ENCODE measurements at places on chromosomes 7 and 10.

- DNase-seq = no peak
These were observed 613.5 kb downstream of the PTPRN2 start for GRCh38 chr7:157973971-157974677.

GRCh38 chr7:115679976-115680375 is 350.6 kb downstream of the TFEC start:
- peak; percentile 36 for DNase-seq

GRCh38 chr7:24233386-24233785 is 50.6 kb upstream of the NPY start:
- no peak for DNase-seq

DNA sequence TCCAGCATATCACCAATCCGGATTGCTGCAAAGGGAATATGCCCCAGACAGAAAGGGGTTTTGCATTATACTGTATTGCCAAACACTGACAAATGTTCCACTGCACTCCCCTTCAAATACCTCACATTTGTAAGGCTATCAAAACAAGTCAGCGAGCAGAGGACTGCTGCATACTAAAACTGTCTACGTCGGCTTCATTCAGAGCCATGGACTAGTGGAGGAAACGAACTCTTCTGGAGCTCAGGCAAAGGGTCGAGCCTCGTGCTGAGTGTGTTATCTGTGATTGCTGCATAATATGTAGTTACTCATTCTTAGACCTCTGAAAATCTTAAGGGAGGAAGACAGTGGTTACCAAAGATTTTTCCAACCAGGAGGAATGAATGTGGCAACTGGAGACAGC is 200.2 kb downstream of the DYNC1I1 start:
- DNase-seq = no peak

DNA sequence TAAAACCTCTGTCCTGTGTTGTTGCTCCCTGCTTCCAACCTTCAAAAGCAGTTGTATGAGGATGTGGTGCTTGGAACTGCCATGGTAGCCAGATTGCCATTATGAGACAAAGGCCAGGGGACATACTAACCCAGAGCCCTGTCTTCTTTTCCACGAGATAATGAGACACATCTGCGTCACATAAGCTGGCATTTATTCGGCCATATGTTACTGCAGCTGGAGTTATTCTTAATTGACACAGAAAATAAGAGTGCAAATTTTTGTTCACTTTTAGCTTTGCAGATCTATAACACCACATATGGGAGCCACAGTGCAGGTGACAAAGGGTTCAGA is 15.5 kb upstream of the PDLIM1 start:
- no peak for DNase-seq

DNA sequence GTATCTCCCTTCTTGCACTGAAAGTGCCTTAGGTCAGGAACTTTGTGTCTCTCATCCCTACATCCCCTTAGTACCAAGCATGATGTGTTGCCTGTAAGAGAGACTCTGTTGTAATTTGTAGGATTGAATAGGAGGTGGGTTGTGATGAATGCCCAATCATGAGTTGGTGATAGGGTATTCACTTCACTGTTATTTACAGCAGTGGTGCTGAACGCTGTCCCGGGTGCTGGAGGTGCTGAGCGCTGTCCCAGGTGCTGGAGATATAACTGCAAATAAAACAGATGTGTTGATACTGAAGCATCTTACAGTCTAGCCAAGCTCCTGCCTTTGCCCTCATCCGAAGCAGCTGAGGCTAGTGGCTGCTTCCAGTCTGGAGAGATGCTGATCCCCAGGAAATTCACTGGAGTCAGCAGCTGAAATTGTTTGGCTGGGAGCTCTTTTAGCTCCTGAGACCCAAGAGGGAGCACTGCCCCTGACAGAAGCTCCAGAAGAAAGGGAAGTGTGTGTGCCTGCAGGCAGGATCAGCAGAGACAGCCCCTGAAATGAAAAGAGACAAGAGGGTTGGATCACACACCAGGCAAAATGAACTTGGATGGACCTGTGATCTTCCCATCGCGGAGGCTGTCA is 183.4 kb downstream of the SORCS3 start:
- no peak for DNase-seq

GRCh38 chr7:28961972-28962371 is 3.8 kb upstream of the TRIL start:
- DNase-seq = no peak

DNA sequence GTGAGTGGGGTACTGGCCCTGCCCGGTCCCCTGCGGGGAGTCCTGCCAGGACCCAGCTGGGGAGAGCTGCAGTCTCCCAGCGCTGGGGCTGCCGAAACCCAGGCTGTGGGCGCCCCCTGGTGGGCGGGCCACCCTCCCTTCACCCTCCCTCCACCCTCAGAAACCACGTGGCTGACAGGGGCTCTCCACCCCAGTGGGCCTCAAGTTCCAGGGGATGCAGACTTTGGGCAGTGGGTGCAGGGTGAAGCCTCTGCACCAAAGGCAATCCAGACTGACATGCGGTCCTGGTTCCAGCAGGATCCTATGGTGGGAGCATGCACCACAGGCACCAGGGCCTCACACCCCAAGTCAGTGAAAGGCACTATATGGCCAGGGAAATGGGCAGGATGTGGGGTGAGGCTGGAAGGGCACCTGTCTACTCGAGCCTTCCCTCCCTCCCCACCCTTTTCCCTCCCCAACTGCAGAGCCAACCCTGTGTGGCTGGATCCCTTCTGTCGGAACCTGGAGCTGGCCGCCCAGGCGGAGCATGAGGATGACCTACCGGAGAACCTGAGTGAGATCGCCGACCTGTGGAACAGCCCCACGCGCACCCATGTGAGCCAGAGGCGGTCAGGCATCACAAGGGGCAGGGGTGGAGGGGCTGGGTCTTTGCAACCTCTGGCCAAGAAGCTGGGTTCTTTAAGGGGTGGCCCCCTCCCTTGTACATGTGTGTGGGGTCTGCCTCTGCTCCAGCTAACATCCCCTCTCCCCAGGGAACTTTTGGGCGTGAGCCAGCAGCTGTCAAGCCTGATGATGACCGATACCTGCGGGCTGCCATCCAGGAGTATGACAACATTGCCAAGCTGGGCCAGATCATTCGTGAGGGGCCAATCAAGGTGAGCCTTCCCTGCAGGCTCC is 38.8 kb downstream of the PSAP start:
- DNase-seq = peak; percentile 56

DNA sequence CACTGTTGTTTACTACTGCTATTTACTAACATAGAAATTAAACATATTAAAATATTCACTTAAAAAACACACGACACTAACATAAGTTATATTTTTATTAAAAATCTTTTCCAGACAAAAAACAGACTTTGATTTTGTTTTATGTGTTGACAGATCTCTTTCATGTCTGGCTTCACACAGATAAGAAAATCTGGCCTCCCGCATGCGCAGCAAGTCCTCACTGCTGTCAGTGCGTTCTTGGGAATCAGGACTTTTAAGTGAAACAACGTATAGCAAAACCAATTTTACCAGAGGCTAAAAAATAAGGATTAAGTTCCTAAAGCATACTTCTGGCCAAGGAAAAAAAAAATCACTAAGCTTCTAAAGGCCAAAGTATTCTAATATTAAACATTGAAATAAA is 1.2 kb upstream of the IDI1 start:
- DNase-seq = no peak

DNA sequence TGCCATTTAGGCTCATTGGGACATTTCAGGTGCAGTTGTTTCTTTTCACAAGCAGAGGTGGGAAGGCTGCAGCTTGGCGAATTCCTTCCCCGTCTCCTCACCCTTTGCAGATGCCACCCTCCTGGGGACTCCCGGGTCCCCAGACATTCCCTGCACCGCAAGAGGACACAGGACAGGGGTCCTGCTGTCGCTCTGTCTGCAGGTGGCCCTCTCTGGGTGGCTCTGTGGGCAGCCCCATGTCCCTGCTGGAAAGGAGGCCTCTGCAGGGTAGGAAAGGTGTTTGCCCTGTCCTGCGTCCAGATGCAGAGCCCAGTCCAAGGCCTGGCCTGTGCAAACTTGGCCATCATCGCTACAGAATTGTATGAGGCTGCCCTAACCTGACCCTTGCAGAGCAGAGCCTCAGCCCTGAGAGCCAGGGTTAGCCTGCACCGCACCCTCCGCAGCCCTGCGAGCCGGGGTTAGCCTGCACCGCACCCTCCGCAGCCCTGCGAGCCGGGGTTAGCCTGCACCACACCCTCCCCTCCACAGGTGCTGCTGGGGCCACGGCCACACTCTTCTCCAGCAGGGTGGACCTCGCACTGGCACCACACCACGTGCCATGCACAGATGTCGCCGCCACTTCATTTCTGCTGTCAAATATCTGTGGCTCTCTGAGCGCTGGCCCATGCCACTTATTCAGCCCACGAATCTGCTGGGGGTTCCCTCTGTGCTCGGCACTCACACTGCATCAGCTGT is 61.0 kb downstream of the CFAP46 start:
- no peak for DNase-seq

DNA sequence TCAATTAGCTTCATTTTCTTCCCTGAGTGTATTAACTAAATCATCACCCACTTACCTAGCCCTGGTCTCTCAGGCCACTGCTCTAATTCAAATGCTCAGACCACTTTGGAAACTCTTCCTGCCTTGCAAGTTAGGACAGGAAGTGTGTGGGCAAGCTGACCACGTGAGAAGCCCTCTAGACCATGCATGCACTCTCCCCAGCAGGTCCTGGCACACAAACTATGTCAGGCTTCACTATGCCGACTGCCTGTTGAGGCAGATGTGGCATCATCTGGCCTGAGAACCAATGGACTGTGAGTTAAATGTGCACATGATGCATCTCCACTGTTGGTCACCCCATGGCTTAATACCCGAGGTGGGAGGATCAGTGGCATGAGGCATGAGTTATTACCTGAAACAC is 439.6 kb downstream of the GRID1 start:
- DNase-seq = no peak

DNA sequence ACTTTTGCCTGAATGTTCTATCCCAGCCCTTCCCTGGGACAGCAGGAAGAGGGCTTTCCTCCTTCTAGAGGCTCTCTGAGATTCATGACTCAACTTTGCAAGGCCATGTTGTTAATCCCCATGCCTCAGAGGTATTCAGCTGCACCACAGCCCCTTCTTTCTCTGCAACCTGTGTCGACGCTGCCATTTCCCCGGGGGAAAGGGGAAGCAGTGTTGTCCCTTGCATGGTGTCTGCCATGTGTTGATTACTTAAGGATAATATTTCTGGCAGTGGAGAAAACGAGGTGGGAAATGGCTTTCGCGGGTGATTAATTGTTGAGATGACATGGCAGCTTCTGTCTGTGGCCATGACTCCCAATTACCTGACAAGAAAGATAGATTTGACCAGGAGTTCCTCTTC is 133.1 kb downstream of the SORCS3 start:
- no peak for DNase-seq

- no peak for DNase-seq
These were observed 32.1 kb downstream of the ASB4 start for GRCh38 chr7:95517870-95518269.

- DNase-seq = no peak
These were observed 280.6 kb downstream of the TFEC start for GRCh38 chr7:115749924-115750323.

DNA sequence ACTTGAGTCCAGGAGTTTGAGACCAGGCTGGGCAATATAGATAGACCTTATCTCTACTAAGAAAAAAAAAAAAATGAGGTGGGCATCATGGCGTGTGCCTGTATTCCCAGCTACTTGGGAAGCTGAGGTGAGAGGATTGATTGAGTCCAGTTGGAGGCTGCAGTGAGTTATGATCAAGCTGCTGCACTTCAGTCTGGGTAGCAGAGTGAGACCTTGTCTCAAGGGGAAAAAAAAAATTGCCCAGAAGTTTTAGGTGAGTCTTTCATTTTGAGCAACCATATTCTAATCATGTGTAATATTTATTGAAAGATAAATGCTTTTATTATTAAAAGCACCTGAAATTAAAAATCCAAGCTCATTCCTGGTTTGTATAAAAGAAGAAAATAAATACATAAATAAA is 13.1 kb downstream of the INPP5F start:
- no peak for DNase-seq

GRCh38 chr10:48511066-48511874 is 93.6 kb downstream of the ARHGAP22 start:
- DNase-seq = no peak

DNA sequence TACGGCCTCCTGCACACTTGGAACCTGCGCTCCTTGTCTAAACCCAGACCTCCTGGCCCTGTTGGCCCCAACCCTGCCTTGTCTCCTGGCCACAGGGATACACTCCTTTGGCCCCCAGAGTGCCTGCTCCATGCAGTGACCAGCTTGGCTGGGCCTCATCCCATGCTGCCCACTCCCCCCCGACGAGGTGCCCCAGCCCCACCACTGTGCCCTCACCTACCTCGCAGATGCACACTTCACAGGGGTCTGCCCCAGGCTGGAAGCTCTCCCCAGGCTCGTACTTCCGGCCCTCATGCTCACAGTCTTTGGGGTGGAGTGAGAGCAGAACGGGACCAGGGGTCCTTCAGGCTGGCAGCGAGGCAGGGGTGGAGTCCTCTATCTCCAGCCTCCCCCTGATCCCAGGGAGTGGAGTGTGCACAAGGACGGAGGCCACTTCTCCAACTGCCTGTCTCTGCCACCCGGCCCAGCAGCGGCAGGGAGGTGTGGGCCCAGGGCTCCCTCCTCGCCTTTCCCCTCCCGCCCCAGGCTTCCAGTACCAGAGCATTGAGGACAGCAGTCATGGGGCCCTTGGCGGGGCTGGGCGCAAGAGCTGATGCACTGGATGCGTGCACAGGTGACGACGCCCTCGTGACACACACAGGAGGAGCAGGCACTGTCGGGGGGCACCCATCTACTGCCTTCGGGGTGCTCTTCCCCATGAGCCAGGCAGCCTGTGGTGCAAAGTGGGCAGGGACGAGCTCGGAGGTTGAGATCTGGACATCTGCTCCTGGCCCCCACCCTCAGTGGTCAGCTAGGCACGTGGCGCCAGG is 22.1 kb downstream of the ATP6V1F start:
- no peak for DNase-seq

DNA sequence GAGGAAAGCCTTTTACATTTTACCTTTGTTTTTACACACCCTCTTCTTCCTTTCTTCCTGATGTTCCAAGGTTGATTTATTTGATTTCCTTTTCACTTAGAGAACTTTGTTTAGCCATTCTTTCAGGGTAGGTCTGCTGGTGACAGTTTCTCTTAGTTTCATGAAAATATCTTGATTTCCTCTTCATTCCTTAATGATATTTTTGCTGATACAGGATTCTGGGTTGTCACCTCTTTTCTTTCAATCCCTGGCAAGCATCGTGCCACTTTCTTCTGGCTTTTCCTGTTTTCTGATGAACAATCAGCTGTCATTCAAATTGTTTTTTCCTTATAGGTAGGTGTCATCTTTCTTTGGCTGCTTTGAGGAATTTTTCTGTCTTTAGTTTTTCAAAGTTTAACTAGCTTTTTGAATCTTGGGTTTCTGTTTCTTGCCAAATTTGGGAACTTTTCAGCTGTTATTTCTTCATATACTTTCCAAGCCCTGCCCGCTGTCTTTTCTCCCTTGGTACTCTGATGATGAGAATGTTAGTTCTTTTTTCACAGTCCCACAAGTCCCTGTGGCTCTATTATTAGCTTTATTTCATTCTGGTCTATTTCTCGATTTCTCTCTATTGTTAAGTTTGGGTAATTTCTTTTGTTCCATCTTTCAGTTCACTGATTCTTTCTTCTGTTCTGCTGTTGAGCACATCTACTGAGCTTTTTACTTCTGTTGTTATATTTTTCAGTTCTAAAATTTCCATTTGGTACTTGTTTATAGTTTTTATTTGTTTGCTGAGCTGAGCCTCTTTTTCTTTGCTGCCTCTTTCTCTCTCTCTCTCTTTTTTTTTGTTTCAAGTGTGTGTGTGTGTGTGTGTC is 102.6 kb downstream of the CCNY start:
- peak; percentile 52 for DNase-seq

- peak; percentile 48 for DNase-seq
These were observed 91.7 kb upstream of the ZMIZ1 start for GRCh38 chr10:78976825-78977755.
